ENCODE measurements at places on chromosomes 2 and 18. TPM values are rescaled to one million over a fixed set of nuclear protein-coding genes. Genes with fewer than 3 reads are reported as not detected.

CDKL4 gene
- not detected for total RNA-seq

DNA sequence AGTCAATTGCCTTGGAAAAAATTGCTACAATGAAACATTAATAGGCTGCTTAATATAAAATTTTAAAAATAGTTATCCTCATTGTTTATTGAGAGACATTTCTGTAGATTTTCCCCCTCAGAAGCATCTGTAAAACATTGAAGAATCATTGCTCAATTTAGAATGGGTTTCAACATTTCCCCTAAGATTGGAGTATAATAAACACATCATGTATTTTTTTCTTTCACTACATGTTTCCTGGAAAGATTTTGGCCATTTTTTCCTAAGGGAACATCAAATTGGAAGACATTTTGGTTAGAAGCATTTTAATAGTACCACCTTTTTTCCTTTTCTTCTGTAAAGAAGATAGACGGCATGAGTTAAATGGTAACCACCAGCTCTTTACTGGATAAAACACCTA, 443.2 kb upstream of the SPHKAP start:
- H3K27ac ChIP-seq: no peak overlapping the region
- no peaks in the 10 kb centered on the region for H3K36me3 ChIP-seq
- DNase-seq: no peak
- no peaks in the 10 kb centered on the region for H3K27me3 ChIP-seq

DNA sequence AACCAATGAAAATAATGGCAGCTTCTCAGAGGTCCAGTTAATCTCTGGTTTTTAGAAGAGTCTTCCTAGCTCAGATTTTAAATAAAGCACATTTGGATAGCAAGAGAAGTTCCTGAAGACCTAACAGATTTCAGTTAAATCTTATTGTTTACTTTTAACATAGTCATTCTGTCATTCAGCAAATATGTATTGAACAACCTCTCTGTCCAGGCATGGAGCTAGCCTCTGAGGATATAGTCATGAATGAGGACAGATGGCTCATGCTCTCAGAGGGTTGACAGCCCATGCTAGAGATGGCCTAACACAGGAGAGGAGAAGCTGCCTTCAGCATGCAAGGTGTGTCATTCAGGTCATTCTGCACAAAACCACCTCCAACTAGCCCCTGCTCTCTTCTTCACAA, 6.2 kb downstream of the CCBE1 start:
- no peaks in the 10 kb centered on the region for H3K36me3 ChIP-seq
- peaks cover 13% of the 10 kb centered on the region for H3K27me3 ChIP-seq
- H3K4me3 ChIP-seq: no peak overlapping the region
- no peak overlapping the region for H3K27ac ChIP-seq
- H3K4me1 ChIP-seq: peaks cover 21% of the 10 kb centered on the region
- no peak for DNase-seq

DNA sequence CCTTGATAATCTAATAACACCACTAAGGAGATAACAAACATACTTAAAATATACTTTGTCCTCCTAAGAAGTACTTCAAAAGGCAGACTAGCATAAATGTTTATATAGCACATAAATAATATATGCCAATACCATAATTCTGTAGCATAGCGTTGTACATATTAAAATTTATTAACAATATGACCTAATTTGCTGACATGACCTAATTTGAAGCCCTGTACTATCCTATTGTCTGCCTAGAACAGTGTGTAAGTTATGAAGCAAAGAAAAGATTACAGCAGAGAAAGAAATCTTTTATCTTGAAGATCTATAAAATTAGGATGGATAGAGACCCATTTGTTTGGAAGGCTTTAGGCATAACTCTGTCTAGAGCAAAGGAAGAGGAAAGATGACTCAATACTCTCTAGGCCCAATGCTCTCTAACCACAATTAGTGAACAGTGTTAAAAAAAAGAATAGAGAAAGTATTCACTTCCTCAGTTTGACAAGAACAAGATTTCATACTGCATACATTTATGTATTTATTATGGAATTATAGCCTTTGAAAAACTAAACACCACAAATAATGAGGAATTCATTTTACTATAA, 231.3 kb downstream of the ZRANB3 start:
- no peak for DNase-seq
- H3K4me1 ChIP-seq: no peaks in the 10 kb centered on the region
- no peaks in the 10 kb centered on the region for H3K27me3 ChIP-seq
- no peak overlapping the region for H3K4me3 ChIP-seq

All from H9 (cell line).